ENCODE measurements at places on chromosomes 3 and 15. TPM values are rescaled to one million over a fixed set of nuclear protein-coding genes. Genes with fewer than 3 reads are reported as not detected.

Gene KNG1
- total RNA-seq: not detected

Gene CPLX3
- total RNA-seq: not detected

Gene MST1
- total RNA-seq: 11.8 TPM

Gene ATP13A4
- total RNA-seq: 4.4 TPM

Gene PPP1R14D
- not detected for total RNA-seq

Gene STAC
- not detected for total RNA-seq

Gene RPL35A
- total RNA-seq: 1,708 TPM

Gene OR5K2
- total RNA-seq: not detected

Gene HYAL3
- 6.6 TPM for total RNA-seq

Gene RAB6B
- 2.2 TPM for total RNA-seq

Gene LEKR1
- 1.0 TPM for total RNA-seq

Gene SNX33
- total RNA-seq: 3.1 TPM

Gene ADCY5
- total RNA-seq: not detected

Gene ITIH1
- not detected for total RNA-seq

Gene CCDC71
- total RNA-seq: 20.3 TPM

Gene PAK6
- 0.29 TPM for total RNA-seq

Gene TCAIM
- 19.7 TPM for total RNA-seq

Gene CSPG4
- not detected for total RNA-seq

Gene CNTN3
- total RNA-seq: not detected

Gene SAMMSON
- not detected for total RNA-seq

Gene ARF4
- 51.7 TPM for total RNA-seq

Gene ATP13A5
- total RNA-seq: not detected

Gene CFAP91
- total RNA-seq: 0.68 TPM

Gene RHCG
- not detected for total RNA-seq

Gene LRRC2
- total RNA-seq: not detected

Gene BFSP2
- total RNA-seq: not detected

Gene ENTPD3
- total RNA-seq: not detected

Gene RGMA
- 0.32 TPM for total RNA-seq

Gene ACAP2
- 46.3 TPM for total RNA-seq

Gene C3orf80
- not detected for total RNA-seq

Gene TLNRD1
- total RNA-seq: 15.7 TPM

Gene NOX5
- total RNA-seq: 0.23 TPM

Gene SSUH2
- not detected for total RNA-seq

Gene SEMA3B
- total RNA-seq: 4.1 TPM

Gene PSTPIP1
- 149 TPM for total RNA-seq

Gene DAZL
- total RNA-seq: not detected

Gene SORD
- total RNA-seq: 17.8 TPM

Gene CAPN3
- 4.3 TPM for total RNA-seq

Gene LRRC31
- total RNA-seq: not detected

Gene PAQR9
- total RNA-seq: not detected

Gene GRAMD2A
- total RNA-seq: not detected

Gene FANCD2OS
- total RNA-seq: not detected

Gene PTH1R
- total RNA-seq: not detected

Gene PLSCR2
- not detected for total RNA-seq

Gene NDUFAF3
- total RNA-seq: 80.8 TPM

Gene SH3GL3
- total RNA-seq: not detected

Gene SPTSSB
- total RNA-seq: not detected

Gene DIS3L
- total RNA-seq: 11.2 TPM

Gene MRPS25
- total RNA-seq: 78.9 TPM

Gene IL20RB
- total RNA-seq: 1.8 TPM

Gene HRH1
- 0.10 TPM for total RNA-seq

Gene CGNL1
- total RNA-seq: not detected

Gene ZCWPW2
- 0.45 TPM for total RNA-seq

Gene MLF1
- 1.7 TPM for total RNA-seq

Measured in activated naive CD4-positive, alpha-beta T cell treated with anti-CD3 and anti-CD28 coated beads, Interleukin-2, amount 50 U/mL, for 72 hours (primary cell).